ENCODE measurements at places on chromosomes 1 and 21.

- peak; percentile 38 for DNase-seq
Measured at GRCh38 chr1:10599194-10599861, 124.6 kb downstream of the PEX14 start.

GRCh38 chr1:237670302-237670701, 220.4 kb downstream of the ZP4 start:
- DNase-seq = no peak

- DNase-seq = no peak
Measured at GRCh38 chr1:34870395-34870794, 10.8 kb upstream of the SMIM12 start.

DNA sequence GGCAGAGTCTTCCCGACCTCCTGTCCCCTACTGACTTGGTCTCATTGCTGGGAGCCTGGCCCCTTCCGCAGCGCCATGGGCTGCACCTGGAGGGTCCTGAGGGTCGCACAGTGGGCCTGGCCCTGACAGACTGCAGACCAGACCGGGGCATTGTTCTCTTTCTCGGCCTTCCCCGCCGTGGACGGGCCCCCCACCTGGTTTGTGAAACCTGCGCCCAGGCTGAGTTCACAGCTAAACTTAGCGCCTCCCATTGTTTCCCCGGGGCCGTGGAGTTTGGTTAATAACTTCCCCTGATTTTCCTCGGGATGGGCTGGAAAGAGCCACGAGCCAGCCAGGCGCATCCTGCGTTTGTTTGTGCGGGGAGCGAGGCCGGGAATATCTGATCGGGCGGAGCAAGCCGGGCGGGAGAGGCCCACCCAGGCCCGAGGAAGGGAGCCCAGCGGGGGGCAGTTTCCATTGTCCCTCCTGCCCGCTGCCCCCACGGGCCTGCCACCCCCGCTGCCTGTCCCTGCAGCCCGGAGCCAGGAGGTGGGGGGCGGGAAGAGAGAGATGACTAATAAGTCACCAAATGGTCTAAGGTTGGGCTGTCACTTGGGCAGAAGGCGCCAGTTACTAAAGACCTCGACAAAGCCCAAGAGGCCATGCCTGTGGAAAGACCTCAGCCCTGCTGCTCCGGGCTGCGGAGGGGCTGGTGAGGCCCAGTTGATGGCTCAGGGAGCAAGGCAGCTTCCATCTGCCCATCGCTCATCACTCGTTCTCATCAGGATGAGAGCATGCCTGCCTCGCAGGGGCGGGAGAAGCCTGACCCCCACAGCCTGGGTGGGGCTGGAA, 39.0 kb upstream of the ARHGEF16 start:
- DNase-seq = no peak

- peak; percentile 38 for DNase-seq
Measured at GRCh38 chr1:27284425-27285273, 37.3 kb upstream of the TMEM222 start.
